ENCODE measurements at places on chromosomes 12 and 14.
A peak's percentile ranks its signal among the peaks of the same experiment; 100 is the strongest.

DNA sequence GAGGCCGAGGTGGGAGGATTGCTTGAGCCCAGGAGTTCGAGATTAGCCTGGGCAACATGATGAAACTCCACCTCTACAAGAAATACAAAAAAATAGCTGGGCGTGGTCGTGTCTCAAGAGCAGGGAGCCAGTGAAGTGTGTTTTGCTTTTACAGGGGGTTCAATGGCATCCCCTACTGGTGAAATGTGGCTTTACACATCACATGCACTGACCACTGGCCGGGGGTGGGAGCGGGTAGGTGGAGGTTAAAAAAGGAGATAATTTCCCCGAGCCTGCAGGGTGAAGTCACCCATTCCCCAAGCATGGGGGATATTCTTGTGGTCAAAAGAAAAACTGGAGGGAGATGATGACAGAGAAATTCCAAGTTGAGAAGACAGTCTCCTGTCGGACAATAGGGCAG, 63.6 kb upstream of the PWP1 start:
- no peak for DNase-seq

DNA sequence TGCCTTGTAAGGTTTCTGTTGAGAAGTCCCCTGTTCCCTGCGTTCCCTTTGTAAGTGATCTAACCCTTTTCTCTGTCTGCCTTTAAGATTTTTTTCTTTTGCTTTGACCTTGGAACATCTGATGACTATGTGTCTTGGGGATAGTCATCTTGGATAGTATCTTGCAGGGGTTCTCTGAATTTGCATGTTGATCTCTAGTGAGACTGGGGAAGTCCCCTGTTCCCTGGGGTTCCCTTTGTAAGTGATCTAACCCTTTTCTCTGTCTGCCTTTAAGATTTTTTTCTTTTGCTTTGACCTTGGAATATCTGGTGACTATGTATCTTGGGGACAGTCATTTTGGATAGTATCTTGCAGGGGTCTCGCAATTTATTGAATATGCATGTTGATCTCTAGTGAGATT, 38.2 kb upstream of the TMX1 start:
- no peak for DNase-seq

DNA sequence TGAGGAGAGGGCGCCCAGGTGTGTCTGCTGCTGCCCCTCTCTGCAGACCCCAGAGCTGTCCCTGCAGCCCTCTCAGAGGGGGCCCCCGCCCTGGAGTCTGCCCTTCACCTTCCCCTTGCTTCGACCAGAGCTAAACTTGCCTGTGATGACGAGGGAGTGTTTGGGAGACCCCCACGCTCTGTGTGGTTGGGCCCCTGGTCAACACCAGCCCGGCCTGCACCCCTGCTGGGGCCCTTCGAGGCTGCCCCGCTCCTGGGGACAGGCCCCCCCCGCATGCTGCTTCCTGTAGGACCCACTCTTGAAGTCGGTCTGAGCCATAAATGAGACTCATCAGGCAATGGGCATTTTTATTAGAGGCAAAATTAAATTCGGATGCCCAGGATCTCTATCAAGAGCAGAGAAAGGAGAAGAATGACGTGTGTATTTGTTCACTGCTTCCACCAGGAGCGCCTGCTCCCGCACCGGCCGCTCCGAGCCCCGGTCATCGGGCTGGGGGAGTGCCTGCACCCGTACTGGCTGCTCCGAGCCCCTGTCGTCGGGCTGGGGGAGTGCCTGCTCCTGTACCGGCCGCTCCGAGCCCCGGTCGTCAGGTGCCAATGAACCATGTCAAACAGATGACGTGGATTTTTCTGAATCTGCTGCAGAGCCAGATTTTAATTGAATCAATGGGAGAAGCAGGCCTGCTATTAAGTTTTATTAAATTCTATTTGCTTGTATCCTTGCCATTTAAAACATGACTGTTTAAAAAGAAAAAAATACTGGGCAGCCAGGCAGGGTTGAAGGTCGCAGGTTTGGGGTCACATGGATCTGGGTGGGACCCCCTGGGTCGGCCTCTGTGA, 47.7 kb downstream of the NOC4L start:
- DNase-seq: no peak

GRCh38 chr12:124131659-124132058, 158.6 kb downstream of the ZNF664 start:
- DNase-seq: no peak

DNA sequence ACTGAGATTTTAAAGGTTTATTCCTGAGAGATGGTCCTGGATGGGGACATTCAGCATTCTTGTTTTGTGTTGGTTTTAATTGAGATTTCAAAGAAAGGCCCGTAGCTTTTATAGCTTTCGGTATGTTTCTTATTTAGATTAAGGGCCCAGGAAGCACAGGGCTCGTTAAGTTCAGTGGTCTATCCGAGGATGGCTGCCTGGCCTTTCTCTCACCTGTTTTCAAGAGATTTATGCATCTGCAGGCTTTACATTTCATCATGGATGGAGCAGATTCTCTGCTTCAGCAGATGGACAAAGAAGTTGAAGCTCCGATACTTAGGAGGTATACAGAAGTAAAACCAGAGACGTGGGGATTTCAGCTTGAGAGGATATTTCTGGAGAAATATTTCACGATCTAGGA, 16.0 kb downstream of the FZD10 start:
- DNase-seq: no peak

- DNase-seq: no peak
Observed at GRCh38 chr12:40313928-40314327, 89.1 kb downstream of the LRRK2 start.

DNA sequence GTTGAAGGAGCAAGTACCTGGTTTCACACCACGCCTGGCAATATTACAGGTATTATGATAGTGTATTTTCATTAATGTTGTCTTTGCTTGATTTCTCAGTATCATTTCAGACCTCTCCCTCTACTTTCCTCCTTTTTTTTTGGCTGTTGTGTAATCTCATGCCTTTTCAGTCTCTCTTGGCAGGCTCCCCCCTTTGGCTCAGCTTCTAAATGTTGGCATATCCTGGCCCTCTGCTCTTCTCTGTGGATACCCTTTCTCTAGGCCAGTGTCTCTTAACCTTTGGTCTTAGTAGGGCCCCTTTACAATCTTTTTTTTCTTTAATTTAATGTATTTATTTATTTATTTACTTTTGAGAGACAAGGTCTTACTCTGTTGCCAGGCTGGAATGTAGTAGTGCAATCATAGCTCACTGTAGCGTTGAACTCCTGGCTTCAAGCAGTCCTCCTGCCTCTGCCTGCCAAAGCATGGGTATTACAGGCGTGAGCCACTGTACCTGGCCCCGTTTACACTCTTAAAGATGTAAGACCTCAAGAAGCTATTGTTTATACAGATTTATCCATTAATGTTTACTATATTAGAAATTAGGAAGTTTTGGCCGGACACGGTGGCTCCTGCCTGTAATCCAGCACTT, 12.8 kb downstream of the MTHFD1 start:
- no peak for DNase-seq

GRCh38 chr14:28770061-28770460, 3.5 kb downstream of the FOXG1 start:
- DNase-seq: no peak

- no peak for DNase-seq
Observed at GRCh38 chr12:25876383-25877045, 82.0 kb upstream of the RASSF8 start.

- DNase-seq: no peak
Observed at GRCh38 chr14:77599889-77600288, 16.5 kb downstream of the SPTLC2 start.

GRCh38 chr12:123365025-123365917, 624 bp upstream of the SBNO1 start:
- peak; percentile 99 for DNase-seq

DNA sequence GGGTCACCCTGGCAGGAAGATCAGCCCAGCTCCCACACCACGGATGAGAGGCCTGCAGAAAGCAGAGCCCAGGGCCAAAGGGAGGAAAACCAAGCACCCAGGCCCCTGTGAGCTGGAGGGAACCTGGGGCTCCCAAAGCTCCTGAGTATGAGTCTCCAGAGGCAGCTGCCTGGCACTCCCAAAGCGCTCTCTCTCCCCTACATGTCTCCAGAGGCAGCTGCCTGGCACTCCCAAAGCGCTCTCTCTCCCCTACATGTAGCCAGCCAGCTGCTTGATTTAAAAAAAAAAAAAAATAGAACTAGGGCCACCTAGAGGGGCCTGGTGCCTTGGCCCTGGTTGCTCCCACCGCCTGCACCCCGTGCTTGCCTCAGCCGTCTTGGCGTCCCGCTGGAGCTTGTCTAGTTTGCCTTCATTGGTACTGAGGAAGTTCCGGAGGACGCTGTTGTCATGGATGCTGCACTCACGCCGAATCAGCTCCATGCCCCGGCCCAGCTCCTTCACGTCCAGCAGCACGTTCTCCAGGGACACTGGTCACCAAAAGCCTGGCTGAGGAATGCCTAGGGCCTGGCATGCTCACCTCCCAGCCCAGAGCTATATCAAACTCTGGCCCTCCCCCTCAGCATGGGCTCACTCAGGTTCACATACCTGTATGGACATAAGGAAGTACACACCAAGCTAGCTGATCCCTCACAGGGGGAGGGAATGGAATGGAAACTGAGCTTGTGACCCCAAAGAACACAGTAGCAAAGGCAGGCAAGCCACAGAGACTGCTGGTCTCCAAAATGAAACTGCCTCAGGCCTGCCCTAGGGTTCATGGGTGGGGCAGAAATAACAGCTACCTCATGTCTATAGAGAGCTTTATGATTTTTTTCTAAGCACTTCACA, 24.7 kb downstream of the PRPF40B start:
- DNase-seq: no peak

- no peak for DNase-seq
Observed at GRCh38 chr12:115452751-115453281, 768.8 kb upstream of the TBX3 start.

DNA sequence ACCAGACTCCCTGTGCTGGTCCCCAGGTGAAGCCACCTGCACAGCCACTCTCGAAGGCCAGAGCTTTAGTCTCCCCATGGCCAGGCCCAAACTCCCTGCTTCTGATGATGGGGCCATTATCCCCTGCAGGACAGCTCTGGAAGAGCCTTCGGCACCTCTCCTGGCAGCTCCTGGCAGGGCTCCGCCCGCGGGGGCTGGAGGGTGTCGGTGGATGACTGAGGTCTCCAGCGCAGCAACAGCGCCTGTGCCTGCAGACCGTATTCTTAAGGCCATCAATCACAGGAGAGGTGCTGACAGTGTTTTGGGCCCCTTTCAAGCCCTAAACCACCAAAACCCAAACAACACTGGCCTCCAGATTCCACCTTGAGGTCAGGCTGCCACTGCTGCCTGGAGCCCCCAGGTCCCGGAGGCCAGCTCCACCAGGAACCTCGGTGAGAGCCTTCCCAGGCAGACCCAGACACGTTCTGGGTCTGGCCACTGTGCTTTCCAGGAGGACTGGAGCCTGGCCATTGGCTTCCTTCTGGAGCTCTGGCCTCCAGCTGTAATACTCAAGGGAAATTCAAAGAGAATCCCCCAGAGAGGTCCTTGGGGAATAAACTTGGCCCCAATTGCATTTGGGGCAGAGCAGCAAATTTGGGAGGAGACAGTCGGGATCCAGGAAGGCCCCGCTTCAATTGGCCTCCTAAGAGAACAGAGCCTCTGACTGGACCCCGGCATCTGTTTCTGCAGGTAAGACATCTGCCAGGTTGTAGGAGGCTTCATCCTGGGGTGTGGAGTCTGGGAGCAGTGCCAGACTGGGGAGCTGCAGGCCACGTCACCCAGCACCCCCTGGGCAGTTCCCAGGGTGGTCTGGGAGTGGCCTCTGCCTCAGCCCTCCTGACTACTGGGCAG, 210.6 kb upstream of the RTL1 start:
- DNase-seq: no peak

DNA sequence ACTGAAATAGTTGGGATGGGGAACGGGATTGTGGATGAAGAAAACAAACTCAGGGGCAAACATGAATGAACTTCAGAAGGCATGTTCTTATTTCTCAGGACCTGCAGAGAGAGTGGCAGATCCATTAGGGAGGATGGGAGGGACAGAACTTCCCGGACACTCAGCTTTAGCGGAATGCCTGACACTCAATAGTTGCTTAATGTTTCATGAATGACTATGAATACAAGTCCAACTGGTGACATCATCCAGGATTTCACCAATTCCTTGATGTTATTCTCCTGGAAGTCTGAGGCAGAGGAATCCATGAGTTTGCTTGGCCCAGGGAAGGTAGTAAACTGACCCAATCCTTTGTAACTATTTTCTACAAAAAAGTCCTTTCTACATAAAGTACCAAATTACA, 37.8 kb upstream of the LRRC10 start:
- no peak for DNase-seq

GRCh38 chr14:31269634-31270195, 62.1 kb upstream of the HECTD1 start:
- no peak for DNase-seq

Measured in heart left ventricle (tissue), 16 donors.